Stimulated activated CD8-positive, alpha-beta memory T cell treated with anti-CD3 and anti-CD28 coated beads, Interleukin-15, amount 100 ng/mL, for 48 hours (primary cell): ENCODE measurements at places on chromosomes 7 and 10.

- no peak for DNase-seq
Observed at GRCh38 chr10:115909962-115910731, 362.9 kb downstream of the GFRA1 start.

DNA sequence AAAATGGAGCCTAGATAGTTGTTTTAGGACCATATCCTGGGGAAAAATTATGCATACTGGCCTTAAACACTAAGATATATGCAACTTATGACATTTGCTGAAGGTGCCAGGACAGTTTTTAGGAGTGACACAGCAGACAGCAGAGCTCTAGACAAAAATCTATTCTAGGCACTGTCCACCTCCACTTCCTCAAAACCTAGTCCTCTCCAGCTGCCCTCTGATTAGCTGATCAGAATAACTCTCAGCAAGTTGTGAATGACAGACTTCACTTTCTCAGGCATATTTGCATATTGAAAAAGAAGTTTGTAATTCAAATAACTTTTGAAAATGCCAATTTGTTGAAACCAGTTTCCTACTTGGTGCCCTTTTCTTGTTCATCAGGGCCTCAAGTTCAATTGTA lies 152.3 kb upstream of the STEAP4 start:
- no peak for DNase-seq

DNA sequence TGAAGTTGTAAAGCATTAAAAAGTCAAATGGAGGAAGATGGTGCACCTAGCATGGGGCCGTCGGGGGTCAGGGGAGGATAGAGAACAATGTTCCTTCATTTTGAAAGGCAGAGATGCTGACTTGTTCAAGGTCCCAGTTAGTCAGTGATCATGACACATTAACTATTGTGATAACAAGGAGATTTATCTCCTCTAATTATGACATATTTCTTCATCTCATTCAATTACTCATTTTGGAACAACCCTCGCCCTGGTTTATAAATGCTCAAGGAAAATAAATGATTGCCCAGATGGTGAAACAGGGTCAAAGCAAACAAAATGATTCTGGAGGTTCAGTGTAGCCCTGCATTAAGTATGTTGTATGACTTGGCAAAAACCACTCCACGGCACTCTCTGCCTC lies 106.2 kb downstream of the ITIH5 start:
- no peak for DNase-seq

DNA sequence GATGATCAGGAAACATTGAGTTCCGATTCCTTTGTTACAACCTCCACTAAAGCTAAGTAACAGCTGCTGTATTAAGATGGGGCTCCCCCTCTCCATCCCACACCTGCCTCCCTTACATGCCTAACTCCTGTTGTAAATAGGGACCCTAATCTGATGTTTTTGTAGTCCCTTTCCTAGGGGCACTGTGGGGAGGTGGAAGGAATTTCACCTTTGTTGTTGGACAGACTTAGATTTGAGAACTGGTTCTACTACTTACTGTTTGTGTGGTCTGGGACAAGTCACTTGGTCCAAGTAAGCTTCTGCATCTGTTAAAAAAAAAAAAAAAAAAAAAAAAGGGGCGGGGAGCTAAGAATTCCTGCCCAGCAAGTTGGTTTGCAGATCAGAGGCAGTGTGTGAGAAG lies 42.6 kb downstream of the KIAA1217 start:
- DNase-seq, result no peak

DNA sequence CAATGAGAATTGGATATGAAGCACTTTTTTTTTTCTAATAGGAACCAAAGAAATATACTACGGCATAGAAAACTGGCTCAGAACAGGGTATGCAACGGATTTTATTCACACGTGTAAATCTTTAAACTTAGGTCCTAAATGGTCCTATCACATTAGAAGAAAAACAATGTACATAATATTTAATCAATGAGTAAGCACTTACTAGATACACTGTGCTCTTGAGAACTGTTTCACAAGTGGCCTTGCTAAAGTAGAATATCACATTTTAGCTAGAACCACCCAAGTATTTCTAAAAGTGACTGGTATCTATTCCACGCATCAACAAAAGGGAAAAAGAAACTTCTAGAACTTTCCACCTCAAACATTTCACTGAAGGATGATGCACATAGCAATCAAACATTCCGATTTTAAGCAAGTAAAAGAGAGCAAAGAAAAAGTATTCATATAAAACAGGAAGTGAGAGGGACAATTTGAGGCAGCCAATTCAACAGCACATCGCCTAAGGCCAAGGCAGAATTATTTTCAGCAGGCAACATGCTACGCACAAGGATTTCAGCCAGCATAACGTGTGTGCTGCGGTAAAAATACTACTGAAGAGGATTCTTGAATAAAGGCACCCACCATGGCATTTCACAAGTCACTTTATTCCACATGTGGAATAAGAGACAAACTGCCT lies 55.8 kb downstream of the PARD3 start:
- no peak for DNase-seq

DNA sequence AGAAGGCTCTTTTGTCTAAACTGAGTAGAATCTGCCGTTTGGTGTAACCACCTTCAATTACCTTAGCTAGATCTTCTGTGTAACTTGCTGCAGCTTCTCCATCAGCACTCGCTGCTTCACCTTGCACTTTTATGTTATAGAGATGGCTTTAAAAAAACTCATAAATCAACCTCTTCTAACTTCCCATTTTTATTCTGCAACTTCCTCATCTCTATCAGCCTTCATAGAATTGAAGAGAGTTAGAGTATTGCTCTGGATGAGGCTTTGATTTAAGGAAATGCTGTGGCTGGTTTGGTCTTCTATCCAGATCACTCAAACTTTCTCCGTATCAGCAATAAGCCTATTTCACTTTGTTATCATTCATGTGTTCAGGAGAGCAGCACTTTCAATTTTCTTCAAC lies 1131.9 kb upstream of the CELF2 start:
- DNase-seq, result no peak

DNA sequence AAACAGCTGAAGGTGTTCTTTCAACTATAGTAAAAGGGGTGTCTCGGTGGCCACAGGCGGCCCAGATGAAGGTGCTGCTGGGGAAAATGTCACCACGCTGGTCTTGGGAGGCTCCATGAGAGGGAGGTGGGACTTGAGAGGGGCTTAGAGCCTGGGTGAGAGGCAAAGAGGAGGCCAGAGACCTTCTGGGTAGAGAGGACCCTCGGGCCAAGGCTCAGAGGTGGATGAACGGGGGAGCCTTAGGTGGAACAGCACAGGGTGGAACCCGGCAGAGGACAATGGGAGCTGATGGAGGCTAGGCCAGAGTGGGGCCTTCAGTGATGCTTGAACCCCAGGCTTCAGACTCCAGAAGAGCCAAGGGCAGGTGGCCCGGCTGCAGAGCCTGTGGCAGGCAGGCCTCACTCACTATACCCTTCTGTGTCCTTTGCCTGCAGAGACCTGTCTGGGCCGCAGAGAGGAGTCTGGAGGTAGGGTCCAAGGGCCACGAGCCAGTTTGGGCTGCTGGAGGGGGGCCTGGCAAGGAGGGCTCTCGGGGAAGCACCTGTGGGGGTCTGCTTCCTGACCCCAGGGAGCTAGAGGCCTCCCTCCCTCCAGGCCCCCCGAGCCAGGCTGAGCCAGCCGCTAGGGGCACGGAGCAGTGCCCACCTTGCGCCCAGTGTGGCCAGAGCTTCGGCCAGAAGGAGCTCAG lies 32.1 kb downstream of the ZNF783 start:
- DNase-seq, result no peak

- DNase-seq, result no peak
Observed at GRCh38 chr7:35828817-35829216, 28.0 kb downstream of the SEPTIN7 start.

GRCh38 chr7:31004393-31004792 lies 40.6 kb downstream of the GHRHR start:
- no peak for DNase-seq

GRCh38 chr7:129569811-129570215 lies 41.7 kb upstream of the NRF1 start:
- DNase-seq, result no peak

DNA sequence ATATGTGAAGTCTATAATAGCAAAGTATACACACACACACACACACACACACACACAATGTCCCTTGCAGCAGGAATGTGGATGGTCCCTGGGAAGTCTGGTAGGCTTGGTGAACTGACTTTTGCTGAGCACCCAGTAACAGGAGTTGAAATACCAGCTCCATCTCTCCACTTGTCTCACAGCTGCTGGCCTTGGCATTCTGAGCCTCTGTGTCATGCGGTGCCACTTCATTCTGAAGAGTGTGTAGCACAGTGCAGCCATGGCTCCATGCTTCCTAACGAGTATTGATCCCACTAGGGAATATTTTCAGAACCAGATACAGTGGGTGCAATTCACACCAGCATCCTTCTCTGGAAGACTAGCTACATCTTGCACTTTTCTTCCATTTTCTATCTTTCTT lies 192.4 kb downstream of the ADARB2 start:
- no peak for DNase-seq

DNA sequence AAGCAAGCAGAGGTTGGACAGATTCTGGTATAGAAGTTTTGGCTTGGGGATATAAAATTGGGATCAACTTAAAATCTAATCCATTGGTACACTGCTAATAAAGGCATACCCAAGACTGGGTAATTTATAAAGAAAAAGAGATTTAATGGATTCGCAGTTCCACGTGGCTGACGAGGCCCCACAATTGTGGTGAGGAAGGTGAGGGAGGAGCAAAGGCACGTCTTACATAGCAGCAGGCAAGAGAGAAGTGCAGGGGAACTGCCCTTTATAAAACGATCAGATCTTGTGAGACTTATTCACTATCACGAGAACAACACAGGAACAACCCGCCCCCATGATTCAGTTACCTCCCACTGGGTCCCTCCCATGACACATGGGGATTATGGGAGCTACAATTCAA lies 9.7 kb downstream of the ACADSB start:
- DNase-seq, result no peak

DNA sequence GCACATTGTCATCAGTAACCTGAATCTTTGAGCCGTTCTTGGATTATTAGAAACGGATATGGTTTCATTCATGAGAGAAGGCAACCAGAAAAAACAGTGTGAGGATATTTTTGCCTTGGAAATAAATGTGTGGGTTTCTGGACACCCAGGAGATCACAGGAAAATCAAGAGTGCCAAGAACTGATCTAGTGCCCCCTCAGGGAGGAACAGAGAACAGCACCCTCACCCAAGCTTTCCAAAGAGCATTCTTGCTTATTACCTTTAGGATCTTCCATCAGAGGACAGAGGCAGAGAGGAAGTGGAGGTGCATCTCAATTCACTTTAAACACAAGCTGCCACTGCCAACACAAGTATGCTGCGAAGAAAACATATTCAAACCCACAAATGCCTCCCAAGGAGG lies 851.5 kb upstream of the COBL start:
- DNase-seq, result no peak

- DNase-seq, result no peak
Observed at GRCh38 chr7:101094791-101095375, 9.6 kb downstream of the TRIM56 start.

- no peak for DNase-seq
Observed at GRCh38 chr7:121449735-121450240, 53.7 kb upstream of the FAM3C start.

DNA sequence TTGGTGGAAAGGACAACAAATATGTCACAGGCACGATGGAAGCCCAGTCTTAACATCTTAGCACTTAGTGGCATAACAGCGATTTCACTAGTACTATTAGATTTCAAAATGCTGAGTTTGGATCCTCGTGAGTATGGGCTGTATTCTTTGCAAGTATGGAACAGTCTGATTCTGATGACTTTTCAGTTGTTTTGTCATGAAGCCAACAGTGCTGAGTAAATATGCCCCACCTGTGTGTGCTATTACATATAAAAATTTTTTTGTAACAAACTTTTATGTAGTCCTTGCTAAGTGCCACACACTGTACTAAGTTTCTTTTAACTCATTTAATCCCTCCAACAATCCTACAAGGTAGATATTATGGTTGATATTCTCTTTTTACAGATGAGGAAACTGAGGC lies 30.8 kb downstream of the MTURN start:
- DNase-seq, result no peak

GRCh38 chr10:20065814-20066213 lies 249.6 kb downstream of the PLXDC2 start:
- no peak for DNase-seq

DNA sequence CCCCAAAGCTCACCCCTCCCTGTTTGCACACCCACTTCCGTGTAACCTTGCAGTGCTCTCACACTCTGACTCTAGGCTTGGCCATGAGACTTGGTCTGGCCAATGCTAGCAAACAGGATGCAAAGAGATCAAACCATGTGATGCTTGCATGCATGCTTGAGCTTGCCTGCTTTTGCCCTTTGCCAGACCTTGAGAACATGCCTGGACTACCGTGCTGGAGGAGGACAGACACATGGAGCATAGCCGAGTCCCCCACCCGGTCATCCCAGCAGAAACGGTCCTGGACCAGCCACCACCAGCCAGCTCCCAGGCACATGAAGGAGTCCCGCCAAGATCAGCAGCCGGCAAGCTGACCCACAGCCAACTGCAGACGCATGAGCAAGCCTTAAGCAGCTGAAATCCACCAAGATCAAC lies 23.4 kb downstream of the PYROXD2 start:
- no peak for DNase-seq

DNA sequence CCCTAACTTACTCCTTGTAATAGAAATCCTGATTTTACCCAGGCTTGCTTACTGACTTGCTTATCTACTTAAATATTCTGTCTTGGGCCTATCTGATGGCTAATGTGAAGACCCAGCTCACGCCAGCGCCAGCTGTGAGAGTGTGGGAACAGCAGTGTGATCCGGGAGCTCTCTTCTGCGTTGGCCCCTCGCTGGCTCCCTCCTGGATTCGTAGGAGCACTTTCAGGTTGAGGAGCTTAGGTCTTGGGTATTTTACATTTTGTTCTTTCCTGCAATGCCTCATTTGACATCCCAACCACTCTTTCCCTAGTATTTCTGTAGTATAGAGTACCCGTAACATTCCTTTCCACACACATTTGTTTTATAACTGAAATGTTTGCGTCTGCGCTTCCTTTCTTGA lies 51.7 kb downstream of the CREM start:
- no peak for DNase-seq

DNA sequence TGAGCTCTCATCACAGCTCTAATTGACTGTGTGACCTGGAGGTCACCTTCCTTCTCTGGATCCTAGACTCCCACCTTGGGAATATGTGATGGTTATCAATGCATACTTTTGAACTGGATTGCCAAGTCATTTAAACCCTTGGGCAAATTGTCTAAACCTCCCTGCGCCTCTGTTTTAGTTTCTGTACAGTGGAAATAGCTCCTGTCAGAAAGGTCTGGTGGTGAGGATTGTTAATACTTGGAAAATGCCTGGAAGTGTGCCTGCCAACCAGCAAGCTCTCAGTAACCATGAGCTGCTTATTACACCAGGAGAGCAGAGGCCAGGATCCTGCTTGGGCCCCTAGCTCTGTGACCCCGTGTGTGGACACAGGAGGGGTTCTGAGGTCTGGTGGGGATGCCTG lies 108.7 kb upstream of the PPIF start:
- no peak for DNase-seq

- no peak for DNase-seq
Observed at GRCh38 chr7:25853314-25853713, 298.7 kb upstream of the NFE2L3 start.

- DNase-seq, result peak; percentile 36
Observed at GRCh38 chr7:157339777-157340677, 3.2 kb downstream of the DNAJB6 start.

GRCh38 chr10:57094965-57095364 lies 733.9 kb upstream of the ZWINT start:
- no peak for DNase-seq
